H1 (cell line): ENCODE measurements at places on chromosomes 5 and 9. TPM values are rescaled to one million over a fixed set of nuclear protein-coding genes. Genes with fewer than 3 reads are reported as not detected.

The SPTLC1 gene
- total RNA-seq: 62.1 and 64.2 TPM in 2 replicates

GRCh38 chr5:172496671-172497371 lies 42.5 kb upstream of the SH3PXD2B start:
- DNase-seq: no peak

The NR6A1 gene
- 232 and 237 TPM in 2 replicates for total RNA-seq

DNA sequence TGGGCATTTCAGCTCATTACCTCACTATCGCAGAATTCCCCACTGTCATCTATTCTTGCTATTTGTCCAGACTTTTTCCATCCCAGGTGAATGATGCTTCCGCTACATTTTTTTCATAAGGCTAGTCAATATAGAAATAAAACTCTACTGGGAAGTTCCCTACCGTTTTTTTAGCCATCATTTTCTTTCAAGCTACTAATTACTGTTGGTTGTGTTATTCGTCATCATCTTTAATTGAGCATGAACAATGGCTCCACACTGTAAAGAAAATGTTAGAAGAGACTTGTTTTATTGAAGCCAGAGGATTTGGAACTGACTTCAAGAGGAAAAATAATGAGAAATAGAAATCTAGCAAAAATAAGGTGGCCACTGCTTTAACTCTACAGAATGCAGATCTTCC lies 265.0 kb downstream of the ZNF608 start:
- no peak for DNase-seq

The WNK2 gene
- 87.2 and 89.2 TPM in 2 replicates for total RNA-seq

DNA sequence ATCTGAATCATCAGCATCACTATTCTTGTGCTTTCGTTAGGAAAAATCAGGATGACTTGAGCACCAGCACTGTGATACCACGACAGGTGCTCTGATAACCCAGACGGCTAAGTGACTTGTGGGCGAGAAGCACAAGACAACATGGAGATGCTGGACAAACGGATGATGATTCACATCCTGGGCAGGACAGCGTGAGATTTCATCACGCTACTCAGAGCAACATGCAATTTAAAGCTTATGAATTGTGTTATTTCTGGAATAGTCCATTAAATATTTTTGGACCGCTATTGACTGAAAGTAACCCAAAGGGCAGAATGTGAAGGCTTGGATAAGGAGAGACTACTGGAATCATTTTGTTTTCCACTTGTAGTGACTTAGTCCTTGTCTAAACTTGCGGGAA lies 114.8 kb upstream of the DAPK1 start:
- no peak for DNase-seq

DNA sequence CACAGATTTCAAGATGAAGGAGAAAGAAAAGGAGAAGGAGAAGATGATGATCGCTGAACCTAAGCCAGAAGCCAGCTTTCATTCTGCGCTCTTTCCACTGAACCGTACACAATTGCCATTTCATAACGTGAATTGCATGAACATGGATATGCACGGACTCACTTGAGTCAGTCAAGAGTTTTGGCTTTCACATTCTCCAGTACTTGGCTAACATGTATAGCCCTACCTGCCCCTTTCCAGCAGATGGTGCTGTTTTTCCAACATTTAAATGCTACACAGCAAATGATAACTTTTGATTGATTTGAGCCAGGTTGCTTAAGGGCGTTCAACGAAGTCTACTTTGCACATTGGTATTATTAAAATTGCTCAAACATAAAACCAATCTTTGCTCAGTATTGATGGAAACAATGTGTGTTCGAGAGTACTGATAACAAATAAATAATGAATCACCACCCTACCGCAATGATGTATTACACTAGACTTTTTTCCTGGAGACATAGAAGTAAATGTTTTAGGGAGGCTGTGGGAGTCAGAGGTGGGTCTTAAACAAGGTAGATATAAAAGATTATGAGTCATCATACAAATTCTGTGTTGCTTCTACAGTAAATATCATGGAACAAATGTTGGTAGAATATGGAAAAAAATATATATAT lies 196.4 kb downstream of the TRPM3 start:
- DNase-seq: no peak
